NCI-H2081 (cell line): ENCODE measurements at places on chromosomes 13 and 19.

DNA sequence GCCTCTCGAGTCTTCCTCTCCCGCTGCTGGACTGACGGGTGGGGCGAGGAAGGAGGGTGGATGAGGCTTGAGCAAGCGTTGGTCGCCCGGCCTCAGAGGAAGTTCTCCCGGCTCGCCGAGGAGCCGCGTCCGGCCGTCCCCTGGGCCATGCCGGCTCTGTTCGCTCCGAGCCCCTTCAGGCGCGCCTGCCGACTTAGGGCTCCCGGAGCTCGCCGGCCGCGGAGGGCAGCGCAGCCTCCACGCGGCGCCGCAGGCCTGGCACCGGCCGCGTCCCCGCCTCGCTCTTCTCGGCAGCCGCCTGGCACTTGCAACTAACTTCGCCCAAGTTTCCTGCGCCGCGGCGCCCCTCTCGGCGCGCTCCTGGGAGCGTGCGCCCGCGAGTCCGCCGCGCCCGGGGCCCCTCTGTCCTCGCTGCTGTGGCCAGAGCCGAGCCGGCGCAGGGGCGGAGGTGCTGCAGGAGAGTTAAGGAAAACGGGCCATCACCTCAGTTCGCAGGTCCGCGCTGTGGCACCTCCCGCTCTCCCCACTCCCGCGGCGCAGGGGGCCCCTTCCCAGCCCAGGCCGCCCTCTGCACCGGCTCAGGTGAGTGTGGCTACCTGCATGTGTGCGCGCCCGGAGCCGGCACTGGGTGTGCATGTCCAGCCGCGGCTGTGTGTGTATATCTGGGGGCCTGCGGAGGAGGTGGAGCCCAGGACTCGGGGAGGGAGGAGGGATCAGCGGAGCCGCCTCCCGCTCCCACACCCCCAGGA lies 641 bp upstream of the SOX21 start:
- peak; percentile 62 for DNase-seq

DNA sequence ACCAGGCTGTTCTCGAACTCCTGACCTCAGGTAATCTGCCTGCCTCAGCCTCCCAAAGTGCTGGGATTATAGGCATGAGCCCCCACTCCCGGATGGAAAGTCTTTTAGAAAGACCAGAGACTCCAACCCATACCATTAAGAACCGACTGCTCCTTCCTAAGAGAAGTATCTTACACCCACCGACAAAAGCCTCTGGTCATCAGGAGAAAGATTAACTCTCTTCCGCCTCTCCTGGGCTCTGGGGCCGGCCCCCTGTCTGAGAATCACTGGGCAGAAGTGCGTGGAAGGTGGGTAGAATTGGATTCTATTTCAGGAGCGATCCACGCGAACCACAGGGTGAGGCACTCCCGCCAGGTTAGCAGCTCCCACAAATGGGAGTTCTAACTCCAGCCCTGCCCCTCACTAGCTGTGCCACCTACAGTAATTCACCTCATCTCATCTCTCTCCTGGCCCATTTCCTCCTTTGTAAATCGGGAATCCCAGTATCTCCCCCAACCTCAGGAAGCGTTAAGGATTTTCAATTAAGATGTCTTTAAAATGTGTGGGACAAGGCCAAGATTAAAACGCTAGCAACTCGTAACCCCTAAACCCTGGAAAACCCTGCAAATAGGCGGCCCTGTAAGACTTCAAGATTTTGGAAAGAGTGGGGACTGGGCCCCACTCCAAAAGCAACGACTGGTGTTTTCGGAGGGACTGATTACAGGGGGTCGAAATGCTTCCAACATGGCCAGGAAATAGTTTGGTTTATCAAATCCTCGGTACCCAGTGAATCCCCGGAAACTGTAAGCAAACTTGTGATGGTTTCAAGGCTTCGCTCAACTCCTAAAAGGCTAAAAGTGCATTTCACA lies 1.3 kb downstream of the HNRNPL start:
- DNase-seq, result no peak

DNA sequence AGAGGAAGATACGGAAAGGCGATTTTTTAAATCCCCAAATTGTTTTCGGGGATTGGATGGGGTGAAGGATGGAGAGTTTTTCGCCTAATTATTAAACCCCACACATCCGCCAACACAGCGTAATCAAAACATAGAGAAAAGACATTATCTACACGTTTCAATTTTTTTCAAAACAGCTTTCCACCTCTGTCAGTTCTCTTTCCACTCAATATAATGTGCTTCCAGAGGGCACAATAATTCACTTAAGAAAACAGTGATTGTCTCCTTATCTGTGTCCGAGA lies 435 bp upstream of the OBI1 start:
- no peak for DNase-seq

DNA sequence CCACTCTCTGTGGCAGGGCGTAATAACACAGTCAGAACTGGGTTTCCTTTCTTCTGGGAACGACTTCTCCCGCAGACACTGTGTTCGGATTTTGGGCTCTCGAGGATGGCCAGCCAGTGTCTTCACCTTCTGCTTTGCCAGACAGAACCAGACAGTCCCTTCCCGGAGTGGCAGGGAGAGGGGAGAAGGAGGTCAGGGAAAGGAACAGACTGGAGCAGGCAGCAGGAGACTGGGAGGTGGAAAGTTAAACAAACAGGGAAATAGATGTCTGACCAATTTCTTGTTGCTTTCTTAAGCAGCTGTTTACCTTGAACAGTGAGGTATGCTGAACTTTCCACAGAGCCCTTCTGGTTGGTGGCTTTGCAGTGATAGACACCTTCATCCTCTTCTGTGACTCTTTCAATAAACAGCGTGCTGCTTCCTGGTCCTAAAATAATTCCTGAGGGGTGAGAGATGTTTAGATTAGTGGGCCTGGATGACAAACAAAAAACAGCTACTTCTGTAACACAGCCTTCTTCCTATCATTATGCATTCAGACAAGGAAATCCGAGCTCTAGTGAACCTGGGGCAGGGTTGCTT lies 137.6 kb downstream of the FLT1 start:
- DNase-seq, result no peak

- no peak for DNase-seq
Measured at GRCh38 chr13:50713523-50714248, 129.8 kb downstream of the DLEU7 start.

GRCh38 chr13:100818711-100819110 lies 144.1 kb upstream of the TMTC4 start:
- DNase-seq, result no peak

GRCh38 chr13:61246351-61246750 lies 169.3 kb downstream of the PCDH20 start:
- no peak for DNase-seq

- DNase-seq, result peak; percentile 52
Measured at GRCh38 chr13:37194428-37194861, 89.0 kb upstream of the CSNK1A1L start.

- DNase-seq, result no peak
Measured at GRCh38 chr13:50524560-50524959, 318.9 kb downstream of the DLEU7 start.

DNA sequence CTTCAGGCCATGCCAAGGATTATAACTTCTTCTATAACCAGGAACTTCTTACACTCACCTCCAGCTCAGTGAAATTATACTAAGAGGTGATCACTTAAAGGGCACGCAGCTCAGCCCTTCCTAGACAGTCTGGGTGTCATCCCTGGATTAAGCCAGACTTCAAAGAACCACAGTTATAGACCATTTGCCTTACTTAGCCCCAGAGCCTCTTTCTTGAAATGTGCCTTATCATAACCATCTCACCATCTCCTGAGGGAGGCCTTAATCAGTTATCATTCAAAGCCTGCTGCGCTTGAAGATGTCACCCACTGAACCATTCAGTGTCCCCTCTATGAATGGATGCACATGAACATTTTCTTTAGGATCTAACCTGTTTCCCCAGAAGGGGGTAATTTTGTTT lies 10.1 kb upstream of the DHRS12 start:
- DNase-seq, result no peak

GRCh38 chr19:2252797-2253105 lies 3.5 kb downstream of the JSRP1 start:
- no peak for DNase-seq

DNA sequence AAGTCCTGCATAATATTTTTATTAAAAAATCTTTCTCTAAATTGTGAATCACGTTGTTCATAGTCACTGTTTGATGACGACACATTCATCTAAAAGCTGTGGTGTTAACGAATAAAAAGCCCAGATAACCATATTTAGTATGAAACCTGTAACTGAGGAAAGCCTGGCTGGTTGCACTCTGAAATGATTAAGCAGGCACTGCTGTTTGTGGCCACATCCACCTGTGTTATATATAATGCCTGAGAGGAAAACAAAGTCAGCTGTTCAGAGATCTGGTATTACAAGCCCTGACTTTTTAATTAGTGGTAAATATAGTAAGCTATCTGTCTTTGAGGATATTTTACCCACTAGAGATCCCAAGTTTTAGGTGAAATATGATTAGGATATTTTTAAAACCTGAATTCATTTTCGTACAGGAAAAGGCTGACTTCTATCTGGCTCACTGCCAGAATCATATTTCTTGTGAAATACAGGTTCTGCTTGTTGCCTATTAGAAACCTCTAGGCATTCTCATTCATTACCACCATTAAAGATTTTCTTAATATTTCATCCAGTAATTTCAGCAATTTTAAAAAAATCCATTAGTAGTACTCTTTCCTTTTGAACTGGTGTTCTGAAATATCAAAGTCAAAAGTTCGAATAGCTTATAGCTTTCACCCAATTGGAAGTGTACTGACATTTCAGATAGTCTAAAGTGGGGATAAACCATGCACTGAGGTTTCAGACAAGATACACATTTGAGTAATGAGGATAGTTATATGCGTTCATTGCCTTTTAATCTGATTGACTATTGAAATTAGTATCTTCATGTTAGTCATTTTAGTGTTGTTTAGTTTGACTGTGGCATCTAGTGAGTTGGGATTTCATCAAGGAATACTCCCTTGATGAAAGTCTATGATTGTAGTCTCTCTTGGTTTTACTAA lies 79.7 kb downstream of the LMO7 start:
- DNase-seq, result no peak

- peak; percentile 36 for DNase-seq
Measured at GRCh38 chr13:70253834-70254233, 145.6 kb upstream of the KLHL1 start.

DNA sequence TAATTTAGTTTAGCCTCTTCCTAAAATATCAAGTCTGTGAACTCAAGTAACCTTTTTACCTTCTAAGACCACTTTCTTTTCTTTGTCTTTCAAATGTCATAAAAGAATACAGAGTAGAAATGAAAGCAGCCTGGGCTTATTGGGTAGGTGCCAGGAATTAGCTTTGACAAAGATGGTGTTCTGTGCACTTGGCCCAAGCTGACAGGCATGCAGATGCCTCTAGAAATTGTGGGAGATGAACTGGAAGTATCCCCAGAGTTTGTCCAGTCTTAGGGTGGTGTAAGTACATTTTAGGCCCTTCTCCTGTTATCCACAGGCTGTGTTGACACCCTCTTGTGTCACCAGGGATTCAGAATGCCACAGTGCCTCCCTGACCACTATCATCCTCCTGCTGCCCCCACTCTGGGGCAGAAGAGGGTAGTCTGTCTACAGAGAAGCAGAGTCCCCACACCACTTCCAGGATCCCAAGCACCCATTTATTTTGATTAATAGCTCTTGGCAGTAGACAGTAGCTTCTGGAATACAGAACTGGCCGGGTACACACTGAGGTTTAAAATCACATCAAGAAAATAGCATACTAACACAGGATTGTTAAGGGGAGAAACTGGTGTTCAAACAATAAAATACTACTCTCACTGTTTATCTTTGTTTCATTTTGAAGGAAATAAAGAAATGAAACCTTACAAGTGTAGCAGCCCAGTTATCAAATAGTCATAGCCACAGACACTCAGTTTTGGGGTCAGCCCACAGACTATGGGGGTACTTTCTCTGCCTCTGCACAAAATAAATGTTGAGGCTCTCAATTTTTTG lies 343.2 kb downstream of the KCNRG start:
- DNase-seq, result no peak

DNA sequence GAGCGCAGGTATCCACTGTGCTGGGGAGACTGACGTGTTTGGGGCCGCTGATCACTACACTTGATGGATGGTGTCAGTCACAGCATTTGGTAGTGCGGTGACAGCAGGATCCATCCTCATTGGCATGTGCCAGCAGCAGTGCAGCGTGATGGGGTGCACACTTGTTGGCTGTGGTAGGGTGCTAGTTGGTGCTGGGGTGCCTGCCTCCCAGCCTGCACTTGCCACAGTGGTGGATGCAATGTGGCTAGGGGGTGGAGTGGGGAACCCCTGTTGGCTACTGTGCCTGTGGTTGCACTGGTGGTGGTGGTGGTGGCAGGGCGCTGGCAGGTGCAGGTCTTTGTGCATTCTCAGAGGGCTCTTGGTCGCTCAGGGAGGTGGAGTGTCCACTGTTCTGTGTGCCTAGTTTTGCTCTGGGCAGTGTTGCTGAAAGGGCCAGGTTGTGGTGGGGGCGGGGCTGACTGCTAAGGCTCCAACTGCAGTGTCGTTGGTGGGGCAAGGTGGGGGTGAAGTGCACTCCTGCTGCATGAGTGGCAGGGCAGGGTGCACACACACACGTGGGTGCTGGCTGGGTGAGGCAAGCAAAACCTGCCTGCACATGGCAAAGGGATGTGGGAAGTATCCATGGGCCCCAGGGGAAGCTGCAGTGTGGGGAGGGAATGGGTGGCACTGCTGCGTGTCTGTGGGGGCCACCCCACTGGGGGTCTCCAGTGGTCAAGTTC lies 84.8 kb downstream of the ZMYM2 start:
- DNase-seq, result no peak

DNA sequence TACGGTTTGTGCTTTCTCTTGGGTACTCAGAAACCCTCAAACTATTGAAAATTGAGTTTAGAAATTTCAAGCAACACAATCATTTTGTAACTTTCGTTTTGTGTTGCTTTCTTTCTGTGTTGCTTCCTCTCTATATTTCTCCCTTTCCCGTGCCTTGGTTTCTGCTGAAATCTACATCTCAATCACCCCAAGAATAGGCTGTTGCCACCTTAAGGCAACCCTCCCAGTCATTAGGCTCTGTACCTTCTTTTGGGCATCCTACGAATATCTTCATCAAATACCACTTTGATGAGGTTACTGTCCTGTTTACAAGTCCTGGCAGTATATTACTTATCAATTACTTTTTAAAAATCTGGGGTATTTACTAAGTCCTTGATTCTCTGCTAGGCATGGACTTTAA lies 621.6 kb downstream of the GPC6 start:
- no peak for DNase-seq

DNA sequence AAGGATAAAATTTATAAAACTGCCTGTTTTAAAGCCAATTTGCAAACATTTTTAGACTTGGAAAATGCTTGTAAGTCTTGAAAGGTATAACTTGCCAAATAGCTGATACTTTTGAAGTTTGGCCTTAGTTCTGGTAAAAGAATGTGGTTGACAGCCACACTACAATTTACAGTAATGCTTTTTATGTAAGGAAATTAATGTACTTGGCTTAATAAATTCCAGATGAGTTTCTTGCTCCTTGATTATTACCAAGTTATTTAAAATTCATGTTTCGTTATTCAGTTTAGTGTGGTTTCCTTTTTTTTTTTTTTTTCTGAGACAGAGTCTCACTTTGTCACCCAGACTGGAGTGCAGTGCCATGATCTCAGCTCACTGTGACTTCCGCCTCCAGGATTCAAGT lies 14.9 kb downstream of the LMO7 start:
- no peak for DNase-seq
